CD4-positive, alpha-beta T cell treated with Interferon alpha-2 for 1 hour (primary cell): ENCODE measurements at places on chromosomes 2 and 18.
A peak's percentile ranks its signal among the peaks of the same experiment; 100 is the strongest.

GRCh38 chr2:95018301-95018700 lies 7.2 kb upstream of the MAL start:
- no peak for DNase-seq

- DNase-seq: no peak
These were observed 1.7 kb downstream of the AMER3 start for GRCh38 chr2:130756874-130757668.

DNA sequence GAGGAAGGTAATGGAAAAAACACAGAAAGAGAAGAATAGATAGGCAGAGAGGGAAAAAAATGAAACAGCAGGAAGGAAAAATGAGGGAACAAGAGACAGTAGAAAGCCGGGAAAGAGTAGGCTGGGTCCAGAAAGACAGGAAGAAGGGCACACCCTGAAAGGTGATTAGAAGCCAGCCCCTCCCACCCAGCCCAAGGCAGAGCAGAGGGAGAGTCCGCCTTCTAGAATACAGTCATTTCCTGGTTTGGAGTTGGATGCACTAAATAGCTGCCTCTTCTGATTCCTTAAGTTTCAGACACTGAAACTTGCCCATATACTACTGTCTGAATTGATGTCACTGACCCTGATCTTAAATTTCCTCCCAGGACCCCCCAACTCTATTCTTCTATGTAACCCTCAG lies 17.9 kb upstream of the DSG3 start:
- DNase-seq: no peak

DNA sequence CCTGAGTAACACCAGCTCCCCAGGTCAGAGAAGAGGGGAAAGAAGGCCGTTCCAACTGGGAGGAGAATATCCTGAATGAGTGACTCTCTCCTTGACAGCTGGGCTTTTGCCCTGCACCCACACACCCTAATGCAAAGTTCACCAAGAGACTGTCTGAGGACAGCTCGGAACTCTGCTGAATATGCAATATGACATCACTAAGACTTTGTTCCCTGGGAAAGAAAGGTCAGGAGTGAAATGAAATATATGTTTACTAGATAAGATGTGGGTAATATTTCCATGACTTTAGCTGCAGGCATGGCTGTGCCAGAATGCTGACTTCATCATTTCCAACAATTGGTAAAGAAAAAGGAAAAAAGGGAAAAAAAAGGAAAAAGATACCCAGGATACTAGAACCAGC lies 488.2 kb upstream of the RAB6C start:
- no peak for DNase-seq

- DNase-seq: no peak
These were observed 376.4 kb upstream of the VWC2L start for GRCh38 chr2:214034417-214034816.

GRCh38 chr2:167345559-167345958 lies 457.3 kb downstream of the XIRP2 start:
- DNase-seq: no peak

GRCh38 chr2:160876029-160876428 lies 284.2 kb upstream of the TANK start:
- DNase-seq: no peak

DNA sequence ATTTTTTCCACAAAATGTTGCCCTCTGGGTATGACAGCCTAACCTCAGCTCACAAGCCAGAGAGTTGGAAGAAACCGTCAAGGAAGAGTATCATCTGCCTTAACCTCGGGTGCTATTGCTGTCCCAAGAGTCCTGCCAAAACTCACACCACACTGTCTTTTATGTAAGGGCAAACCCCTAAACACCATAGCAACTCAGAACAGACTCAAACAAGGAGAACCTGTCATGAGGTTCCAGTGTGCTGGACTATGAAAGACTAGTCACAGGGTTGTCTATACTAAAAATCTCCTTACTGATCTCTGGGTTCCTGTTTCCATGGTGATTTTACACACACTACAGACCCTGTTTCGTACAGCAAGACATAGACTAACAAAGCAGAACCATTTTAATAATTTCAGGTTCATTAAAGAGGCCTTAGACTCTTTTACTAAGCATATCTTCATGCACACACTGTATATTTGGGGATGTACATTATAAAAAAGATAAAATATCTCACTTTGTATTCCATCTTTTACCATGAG lies 159.8 kb downstream of the PKP4 start:
- DNase-seq: no peak

- peak; percentile 41 for DNase-seq
These were observed 35.0 kb downstream of the RTN4 start for GRCh38 chr2:55014962-55015939.

- no peak for DNase-seq
These were observed 3.3 kb downstream of the GPR39 start for GRCh38 chr2:132419941-132420340.

- DNase-seq: peak; percentile 69
These were observed 5.1 kb upstream of the MIB1 start for GRCh38 chr18:21735452-21736015.

DNA sequence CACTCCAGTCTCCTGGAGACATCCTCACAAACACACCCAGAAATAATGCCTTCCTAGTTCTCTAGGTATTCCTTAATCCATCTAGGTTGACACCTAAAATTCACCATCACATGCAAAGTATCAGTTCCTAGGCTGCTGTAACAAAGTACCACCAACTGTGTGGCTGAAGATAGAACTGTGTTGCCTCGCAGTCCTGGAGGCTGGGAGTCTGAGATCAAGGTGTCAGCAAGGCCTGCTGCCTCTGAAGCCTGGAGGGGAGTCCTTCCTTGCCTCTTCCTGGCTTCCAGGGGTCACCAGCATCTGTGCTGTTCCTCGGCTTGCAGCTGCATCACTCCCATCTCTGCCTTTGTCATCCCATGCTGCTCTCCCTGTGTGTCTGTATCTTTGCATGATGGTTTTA lies 36.3 kb upstream of the TMEM131 start:
- no peak for DNase-seq

DNA sequence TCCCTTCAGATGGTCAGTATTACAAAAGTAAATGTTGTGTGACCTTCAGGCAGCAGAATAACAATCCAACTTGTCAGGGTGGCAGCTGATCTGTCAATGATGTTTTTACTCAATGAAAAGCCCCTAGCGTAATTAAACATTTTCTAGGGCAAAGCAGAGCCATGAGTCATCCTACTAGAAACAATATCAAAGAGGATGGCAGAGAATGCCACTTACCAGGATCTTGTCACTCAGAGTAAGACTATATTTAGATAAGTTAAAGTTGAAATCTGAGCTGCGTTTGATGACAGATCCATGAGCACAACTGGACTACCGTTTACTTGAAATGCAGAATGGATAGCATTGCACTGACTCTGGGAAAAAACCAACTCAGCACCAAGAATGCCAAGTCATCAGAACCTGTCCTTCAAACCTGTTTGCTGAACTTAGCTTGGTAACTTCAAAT lies 612.6 kb upstream of the ACVR2A start:
- no peak for DNase-seq

GRCh38 chr2:3246928-3247714 lies 130.5 kb downstream of the EIPR1 start:
- DNase-seq: no peak

- no peak for DNase-seq
These were observed 300.1 kb upstream of the RND3 start for GRCh38 chr2:150787353-150788093.

GRCh38 chr18:73947180-73947921 lies 200.3 kb downstream of the FBXO15 start:
- DNase-seq: no peak

- no peak for DNase-seq
These were observed 111.3 kb downstream of the ACTR3 start for GRCh38 chr2:114001152-114001551.

DNA sequence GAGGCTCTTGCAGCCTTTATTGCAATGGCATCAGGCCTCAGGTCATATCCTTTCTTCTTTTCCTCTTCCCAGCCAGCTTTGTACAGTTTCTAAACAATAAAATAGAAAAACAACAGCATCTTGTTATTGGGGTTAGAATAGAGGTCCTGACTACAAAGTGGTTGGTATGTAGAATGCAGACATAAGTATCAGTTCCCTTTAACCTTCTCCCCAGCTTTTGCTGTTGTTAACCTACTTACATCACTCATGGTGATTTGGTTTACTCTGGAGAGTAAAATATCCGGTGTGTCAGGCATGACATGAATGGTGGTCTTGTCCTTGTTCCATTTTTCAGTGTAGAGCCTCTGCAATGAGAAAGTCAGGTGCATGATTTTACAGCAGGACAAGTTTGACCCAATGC lies 69.8 kb downstream of the NEB start:
- DNase-seq: no peak

GRCh38 chr2:15752552-15753232 lies 161.0 kb downstream of the DDX1 start:
- no peak for DNase-seq

- no peak for DNase-seq
These were observed 1669.5 kb upstream of the DDX18 start for GRCh38 chr2:116145031-116145430.

- DNase-seq: no peak
These were observed 74.7 kb downstream of the GYPC start for GRCh38 chr2:126730655-126731054.

- no peak for DNase-seq
These were observed 702.2 kb upstream of the NRXN1 start for GRCh38 chr2:51734115-51734514.
